ENCODE measurements at places on chromosomes 7 and 10.

DNA sequence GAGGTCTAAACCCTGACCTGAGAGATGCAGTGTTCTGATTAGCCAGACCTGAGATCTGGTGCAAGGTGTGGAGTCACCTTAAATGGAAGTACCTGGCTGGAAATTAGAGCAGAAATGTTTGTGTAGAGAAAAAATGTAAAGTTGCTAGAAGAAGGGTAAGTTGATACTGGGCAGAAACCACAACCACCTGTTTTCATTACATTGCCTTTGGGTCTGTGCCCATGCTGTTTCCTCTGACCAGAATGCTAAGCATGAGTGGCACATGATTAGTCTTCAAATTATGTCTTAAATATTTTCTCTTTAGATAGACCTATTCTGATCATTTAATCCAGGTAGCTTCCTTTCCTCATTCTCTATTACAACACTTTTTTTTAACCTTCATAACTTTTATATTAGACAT, 69.0 kb downstream of the CASD1 start:
- no peak for DNase-seq

DNA sequence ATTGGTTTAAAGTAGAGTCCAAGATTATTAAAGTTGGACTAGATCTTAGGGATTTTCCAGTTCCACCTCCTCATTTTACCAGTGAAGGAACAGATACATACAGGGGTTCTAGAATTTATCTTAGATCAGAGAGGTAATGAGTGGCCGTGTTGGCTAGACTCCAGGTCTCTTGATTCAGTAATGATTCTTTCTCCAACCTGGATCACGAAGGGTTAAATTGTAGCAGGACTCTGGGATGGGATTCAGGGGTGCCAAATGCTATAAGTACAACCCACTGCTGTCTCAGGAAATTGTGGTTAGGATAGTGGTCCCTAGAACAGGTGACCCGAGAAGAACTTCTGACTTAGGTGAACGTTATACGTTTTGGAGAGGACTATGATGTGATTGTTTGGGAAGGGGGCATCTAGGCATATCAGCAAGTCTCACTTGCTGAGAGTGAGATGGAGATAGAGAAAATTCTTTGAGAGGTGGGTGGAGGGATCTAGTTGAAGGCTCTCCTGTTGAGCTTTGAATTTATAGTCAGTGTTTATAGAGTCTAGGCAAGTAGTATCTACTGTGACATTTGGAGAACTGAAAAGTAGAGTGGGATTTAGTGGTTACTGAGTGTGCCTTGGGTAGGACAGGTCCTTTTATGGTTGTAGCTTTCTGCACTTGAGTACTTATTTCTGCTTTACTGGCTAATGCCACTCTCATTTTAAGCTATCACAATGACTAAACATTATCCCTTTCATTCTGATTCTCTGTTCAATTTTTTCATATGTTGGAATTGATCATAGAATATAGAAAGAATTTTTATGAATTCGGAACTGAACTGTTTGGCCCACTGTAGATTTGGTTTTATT, 58.3 kb downstream of the ST7 start:
- no peak for DNase-seq

DNA sequence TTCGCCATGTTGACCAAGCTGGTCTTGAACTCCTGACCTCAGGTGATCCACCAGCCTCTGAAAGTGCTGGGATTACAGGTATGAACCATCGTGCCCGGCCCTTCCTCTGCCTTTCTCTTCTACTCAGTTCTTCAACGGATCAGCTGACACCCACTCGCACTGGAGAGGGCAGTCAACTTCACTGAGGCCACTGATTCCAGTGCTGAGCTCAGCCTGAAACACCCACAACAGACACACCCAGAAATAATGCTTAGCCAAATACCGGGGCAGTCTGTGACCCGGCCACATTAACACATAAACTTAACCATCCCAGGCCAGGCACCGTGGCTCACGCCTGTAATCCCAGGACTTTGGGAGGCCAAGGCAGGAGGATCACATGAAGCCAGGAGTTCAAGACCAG, 119.3 kb upstream of the CHST15 start:
- no peak for DNase-seq

GRCh38 chr10:98414932-98415730, at the start of gene PYROXD2:
TSS of gene PYROXD2 (minus strand) at chr10:98415182. CDS start at chr10:98415135, 47 bp downstream.
- no peak for DNase-seq

DNA sequence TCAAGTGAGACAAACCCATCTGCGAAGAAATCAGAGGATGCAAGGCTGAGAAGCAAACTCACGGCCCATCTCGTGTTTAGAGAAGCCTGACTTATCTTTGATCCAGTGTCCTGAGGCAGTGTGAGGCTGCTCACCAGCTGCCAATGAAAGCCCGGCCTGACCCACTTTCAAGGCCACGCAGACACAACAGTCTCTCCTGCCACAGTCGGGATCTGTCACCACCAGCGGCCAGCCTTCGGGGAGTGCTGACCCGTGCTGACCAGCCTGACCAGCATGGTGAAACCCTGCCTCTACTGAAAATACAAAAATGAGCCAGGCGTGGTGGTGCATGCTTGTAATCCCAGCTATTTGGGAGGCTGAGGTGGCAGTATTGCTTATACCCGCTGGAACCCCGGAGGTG, 7.4 kb upstream of the DNAJB6 start:
- DNase-seq: no peak

All from stimulated activated CD4-positive, alpha-beta T cell treated with anti-CD3 and anti-CD28 coated beads, Interleukin-1b, Interleukin-23, amount 100 ng/mL, for 1 hour (primary cell).